Umbilical cord (tissue), 2 donors: ENCODE measurements at places on chromosomes 12 and 14.
A peak's percentile ranks its signal among the peaks of the same experiment; 100 is the strongest.

DNA sequence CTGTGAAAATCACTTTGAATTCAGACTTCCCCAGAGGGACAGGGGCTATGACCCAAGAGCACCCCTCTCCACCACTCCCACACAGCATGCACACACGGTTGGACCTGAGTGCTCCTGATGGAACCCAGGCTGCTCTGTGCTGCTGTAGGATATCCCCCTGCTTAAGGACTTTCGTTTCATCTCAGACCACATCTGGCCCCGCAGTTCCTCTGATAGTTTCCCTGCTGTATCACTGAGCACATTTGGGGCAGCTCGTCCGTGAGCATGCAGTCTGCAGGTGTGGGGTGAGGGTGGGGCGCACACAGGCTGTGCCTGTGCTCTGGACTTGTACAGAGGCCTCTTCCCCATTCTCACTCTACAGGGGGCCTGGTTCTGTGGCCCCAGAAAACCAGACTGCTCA, 345.2 kb upstream of the FKBP4 start:
- DNase-seq: peak; percentile 17

GRCh38 chr12:81530352-81530751, 228.8 kb downstream of the PPFIA2 start:
- DNase-seq: peak; percentile 1

GRCh38 chr14:89720741-89721729, 233.5 kb downstream of the EFCAB11 start:
- peak; percentile 42 for DNase-seq

- DNase-seq: no peak
Measured at GRCh38 chr12:50581226-50582184, 76.7 kb downstream of the DIP2B start.

DNA sequence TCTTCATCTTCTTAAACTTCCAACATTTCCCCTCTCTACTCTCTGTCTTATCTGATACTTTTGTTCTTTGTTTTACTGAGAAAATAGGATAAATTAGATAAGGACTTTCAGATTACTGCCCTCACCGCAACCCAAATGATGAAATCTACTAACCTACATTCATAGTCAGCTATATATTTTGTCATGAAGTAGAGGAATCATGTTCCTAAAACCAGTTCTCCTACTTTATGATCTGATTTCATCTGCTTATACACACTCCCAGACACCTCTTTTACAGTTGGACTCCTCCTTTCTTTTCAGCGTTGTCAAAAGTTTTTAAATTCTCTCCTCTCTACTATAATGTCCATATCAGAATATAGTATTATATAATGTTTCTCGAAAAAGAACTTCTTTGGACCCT, 29.7 kb downstream of the MGAT4C start:
- peak; percentile 36 for DNase-seq

GRCh38 chr14:99773521-99774497, 19.4 kb upstream of the EML1 start:
- no peak for DNase-seq

DNA sequence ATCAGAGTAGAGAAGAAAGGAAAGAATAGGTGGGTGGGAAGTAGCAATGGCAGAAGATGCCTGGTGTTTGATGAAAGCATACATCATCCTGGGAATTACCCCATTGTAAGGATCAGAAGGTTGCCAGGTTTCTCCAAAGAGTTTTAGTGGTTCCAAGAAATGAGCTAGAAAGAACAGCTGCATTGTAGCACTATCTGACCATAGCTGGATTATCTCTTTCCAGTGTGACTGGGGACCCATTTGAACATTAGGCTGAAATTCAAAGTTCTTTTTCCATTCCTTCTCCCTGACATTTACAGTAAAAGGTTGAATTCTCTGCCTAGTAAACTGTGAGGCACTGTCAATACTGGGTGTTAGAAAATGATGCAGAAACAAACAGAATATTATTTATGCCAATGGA, 244.4 kb downstream of the GALC start:
- DNase-seq: no peak

DNA sequence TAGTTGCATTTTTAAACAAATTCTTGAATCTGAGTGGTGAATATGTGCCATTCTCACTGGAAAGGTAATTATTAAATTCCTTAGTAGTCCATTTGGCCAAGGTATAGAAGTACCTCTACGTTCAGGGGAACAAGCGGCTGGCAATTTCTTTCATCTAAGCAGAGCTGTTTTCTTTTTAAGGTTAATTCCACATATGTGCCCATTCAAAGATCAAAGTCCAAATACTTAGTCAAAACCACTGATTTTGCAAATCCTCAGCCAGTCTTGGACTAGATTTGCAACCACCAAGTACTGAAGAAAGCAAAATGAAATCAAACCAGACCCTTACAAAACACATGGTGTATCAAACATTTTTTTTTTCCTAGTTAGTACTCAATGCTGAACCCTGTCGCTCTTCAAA, 68.7 kb upstream of the JDP2 start:
- DNase-seq: no peak

DNA sequence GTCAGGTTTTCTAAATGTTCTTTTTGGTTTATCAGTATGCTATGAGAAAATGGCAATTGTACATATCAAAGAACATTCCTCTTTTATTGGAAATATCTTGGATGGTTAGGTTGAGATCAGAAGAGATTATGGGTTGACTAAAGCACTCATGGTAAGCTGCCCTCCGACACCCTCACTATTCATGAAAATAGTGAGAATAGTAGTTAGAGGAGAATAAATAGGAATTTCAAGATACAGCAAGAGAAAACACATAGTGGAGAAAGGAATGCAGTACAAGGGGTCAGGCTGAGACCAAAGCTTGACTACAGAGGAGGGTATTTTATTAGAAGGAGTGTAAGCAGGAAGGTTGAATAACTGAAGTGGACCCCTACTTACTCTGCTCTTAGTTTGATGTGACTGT, 112.5 kb downstream of the PTPRQ start:
- DNase-seq: no peak

- no peak for DNase-seq
Measured at GRCh38 chr14:61264010-61264571, 17.0 kb downstream of the TMEM30B start.

DNA sequence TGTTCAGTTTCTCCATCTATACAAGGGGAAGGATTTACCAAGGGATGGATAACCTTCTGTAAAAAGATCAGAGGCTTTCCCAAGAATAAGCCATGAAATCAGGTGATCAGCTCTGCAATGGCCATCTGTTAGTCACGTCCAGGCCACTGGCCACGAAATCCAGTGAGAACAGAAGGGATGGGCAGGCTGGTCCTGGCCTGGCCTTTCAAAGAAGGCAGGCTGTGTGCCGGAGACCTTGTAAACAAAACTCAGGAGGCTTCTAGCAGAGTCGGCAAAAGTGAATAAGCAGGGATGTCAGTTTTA, 68.5 kb downstream of the RNF34 start:
- DNase-seq: no peak

- DNase-seq: peak; percentile 89
Measured at GRCh38 chr12:5407034-5407856, 24.7 kb upstream of the NTF3 start.

GRCh38 chr12:51924551-51925319, 17.4 kb downstream of the ACVRL1 start:
- no peak for DNase-seq

DNA sequence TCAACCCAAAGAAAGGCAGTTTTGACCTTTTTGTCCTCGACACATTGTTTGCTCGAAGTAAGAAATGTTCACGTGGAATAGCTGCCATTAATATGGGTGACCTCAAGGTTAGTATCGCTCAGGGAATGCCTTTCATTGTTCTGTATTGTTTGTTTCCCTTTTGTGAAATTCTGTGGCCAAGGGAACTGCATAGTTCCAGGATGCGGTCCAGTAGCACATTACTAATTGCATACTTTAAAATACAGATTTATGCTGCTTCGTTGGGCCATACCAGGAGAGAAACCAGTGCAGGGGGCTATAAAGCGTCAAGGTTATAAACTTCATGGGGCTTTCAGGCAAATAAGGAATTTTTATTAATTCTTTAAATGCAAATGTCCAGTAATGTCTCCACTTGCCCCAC, 73.3 kb upstream of the USP44 start:
- peak; percentile 11 for DNase-seq

DNA sequence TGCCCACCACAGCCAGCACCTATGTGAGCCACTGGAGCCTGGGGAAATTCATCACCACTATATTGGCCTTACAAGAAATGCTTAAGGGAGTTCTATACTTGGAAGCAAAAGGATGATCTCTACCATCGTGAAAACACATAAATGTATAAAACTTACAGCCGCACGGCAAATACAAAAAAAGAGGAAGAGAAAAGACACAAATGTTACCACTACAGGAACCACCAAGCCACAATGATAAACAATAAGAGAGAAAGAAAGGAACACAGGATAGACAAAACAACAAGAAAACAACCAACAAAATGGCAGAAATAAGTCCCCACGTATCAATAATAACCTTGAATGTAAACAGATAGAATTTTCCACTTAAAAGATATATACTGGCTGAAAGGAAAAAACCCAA, 267.5 kb downstream of the TMEM121 start:
- no peak for DNase-seq

DNA sequence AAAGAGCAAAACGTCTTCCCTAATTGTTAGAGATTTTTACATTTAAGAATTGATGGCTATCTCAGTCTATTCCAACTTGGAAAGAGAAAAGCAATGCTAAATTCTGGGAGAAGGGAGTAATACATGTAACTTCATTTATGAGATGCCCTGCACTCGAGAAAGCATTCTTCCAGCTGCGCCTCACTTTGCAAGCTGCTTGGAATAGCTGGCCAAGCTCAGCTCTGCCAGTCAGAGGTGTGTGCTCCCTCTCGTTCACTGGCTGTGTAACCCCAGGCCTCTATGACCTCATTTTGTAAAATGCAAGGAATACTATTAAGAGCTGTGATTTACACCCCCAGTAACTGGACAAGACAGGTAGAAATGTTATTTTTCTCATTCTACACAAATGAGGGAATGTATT, 79.1 kb downstream of the OTX2 start:
- DNase-seq: peak; percentile 5

DNA sequence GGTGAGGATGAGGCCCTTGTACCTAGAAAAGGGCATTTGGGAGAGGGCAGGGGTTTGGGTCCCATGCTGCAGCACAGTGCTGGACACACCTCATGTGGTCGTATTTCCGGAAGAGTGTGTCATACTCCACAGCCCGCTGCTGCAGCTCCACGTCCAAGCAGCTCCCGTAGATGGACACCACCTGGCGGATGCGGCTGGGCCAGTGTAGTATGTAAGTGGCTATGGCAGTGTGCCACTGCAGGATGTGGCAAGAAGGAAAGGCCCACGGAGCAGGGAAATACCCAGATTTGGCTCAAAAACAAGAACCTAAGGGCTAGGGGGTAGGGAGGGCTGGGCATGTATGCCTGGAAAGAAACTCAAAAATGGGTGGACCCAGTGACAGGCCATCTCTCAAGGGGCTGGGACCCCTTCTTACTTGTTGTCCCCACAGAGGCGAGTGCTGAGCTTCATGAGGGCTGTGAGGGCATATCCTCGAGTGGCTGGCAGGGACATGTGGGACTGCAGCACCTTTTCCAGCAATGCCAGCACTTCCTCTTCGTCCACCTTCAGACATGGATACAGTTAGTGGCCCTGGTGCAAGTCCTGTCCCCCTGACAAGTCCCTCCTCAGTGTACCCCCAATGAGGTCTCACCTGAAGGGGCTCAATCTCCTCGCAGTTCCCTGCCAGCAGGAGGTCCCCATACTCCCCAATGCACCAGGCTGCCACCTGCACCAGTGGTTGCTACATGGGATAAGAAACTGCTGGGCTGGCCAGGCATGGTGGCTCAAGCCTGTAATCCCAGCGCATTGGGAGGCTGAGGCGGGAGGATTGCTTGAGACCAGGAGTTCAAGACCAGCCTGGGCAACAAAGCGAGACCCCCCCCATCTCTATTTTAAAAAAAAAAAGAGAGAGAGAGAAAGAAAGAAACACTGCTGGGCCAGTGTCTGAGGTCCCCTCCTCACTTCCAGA, 5.4 kb downstream of the AP1G2 start:
- DNase-seq: no peak

DNA sequence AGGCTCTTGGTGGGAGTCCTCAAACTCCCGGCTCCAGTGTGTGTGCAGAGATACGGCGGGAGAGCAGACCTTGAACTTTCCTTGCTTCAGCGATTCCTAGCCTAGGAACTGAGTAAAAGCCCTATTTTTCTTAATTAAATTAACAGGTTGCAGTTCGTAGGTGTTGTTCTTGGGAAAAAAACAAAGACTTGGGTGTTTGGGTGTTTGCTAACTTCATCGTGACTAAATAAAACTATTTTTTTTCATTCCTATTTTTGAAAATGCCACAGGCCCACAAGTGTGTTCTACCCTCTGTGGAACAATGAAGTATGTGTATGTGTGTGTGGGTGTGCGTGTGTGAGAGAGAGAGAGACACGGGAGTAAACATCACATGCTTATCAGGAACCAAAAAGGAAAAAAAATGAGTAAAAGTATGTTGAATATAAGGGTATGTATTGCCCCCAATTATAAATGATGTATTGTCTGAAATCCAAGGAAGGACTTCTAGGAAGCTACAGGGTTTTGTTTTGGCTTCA, 651 bp downstream of the TMEM117 start:
- peak; percentile 58 for DNase-seq

GRCh38 chr14:92753250-92753649, 4.8 kb upstream of the LGMN start:
- DNase-seq: peak; percentile 34

GRCh38 chr12:114868995-114869834, 185.2 kb upstream of the TBX3 start:
- DNase-seq: peak; percentile 28

DNA sequence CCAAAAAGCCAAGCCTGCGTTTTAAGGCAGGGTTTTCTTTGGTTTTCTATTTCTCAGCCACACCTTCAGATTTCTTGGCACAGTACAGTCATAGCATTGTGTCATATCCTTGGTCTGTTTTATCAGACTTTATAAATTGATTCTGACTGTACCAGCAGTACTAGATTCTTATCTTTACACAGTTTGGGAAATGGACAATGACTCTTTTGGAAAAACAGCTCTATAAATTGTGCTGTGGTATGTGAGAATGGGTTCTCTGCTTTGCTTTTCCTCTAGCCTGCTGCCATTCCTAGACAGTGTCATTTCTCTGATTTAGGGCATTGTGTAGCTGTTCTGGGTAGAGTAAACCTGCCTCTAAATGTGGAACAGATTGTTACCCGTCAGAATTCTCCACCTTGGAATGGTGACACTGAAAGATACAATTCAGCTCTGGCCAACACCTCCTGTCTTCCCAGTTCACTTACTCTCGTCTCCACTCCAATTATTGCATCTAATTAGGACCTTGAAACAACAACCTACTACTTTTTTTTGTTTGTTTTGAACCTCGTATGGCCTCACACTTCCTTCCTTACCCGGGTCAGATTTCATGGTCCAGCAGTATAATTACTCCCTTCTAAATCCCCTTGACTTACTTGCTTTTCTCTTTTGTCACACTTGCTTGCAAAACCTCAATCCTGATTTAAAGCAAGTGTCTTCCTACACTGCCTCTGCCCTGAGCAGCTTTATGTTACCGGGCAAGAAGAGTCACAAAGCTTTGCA, 226.3 kb downstream of the ERC1 start:
- peak; percentile 79 for DNase-seq

- peak; percentile 24 for DNase-seq
Measured at GRCh38 chr14:71650187-71650755, 282.0 kb upstream of the RGS6 start.
